ENCODE measurements at places on chromosomes 16 and 17.

DNA sequence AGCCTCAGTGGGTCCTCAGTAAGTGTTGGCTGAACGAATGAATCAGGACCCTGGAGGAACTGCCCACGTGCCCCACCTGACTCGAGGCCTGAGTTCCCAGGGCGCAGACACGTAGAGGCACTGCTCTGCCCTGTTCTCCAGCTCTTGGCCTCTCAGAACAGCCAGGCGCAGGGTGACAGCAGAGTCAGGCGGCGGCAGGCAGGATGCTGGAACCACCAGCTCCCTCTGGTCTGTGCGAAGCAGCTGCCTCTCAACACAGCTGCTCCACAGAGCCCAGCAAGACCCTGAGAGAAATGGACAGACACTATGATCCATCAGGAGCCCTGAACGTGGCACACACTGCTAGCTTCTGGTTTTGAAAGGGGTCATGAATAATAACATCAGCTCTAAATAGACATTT lies 53.1 kb upstream of the BCO1 start:
- no peak for DNase-seq

GRCh38 chr17:59401725-59402124 lies 70.3 kb downstream of the YPEL2 start:
- no peak for DNase-seq

DNA sequence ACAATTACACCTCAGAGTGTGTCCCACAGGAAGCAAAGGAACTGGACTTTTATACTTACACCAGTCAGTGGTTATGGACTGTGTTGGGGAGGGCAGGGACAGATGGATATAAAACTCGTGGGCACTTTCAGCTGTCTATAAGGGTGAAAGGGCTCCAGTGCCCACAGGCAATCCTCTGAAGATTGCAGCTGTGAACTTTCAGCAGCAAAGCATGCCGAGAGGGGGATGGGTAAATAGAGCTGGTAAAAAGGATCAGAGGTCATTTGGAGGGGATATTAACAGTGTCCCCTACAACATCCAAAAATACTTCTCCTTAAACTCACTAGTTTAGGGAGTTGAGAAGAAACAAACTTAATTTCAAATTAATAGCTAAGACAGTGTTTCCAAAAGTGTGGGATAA lies 13.3 kb upstream of the RFWD3 start:
- no peak for DNase-seq

- no peak for DNase-seq
These were observed 2.5 kb upstream of the LASP1 start for GRCh38 chr17:38867179-38867967.

- no peak for DNase-seq
These were observed 2.1 kb upstream of the CHMP6 start for GRCh38 chr17:80989586-80989913.

DNA sequence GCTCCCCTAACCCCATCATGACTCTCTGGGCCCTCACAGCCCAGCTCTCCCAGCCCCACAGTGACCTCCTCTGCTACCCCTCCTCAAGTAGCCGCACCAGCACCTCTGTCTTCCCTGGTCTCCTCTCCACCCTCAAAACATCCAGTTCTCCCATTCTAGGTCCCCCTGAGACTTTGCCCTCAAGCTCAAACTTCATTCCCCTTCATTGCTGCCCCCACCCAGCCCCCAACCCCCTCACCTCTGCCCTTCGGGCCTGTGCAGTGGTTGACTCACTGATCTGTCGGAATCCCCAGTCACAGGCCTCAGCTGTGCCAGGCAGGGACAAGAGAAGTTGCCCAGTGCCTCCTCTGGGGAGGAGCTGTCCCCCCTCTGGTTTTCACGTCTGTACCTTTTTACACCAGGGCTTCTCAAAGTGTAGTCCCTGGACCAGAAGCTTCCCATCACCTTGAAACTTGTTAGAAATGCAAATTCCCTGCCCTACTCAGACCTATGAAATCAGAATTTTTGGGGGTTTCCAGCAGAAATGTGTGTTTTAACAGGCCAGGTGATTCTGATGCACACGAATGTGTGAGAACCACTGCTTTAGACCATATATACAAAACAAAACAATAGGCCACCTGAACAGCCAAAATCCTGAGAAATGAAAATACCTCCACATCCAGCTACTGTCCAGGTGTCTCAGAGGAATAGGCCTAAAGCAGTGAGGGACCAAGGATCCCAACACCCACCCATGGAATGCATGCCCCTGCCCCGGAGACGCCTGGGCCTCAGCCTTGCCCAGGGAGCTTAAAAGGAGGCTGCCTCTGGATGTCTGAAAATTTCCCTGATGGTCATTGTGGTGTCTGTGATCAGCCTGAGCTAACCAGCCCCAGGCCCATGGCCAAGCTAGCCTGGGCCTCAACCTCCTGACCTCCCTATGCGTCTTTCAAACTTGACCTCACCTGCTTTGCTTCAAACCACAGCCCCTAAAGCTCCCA lies 853 bp upstream of the DOK4 start:
- DNase-seq, result no peak

- DNase-seq, result no peak
These were observed 57.5 kb downstream of the DNAH2 start for GRCh38 chr17:7775051-7775450.

DNA sequence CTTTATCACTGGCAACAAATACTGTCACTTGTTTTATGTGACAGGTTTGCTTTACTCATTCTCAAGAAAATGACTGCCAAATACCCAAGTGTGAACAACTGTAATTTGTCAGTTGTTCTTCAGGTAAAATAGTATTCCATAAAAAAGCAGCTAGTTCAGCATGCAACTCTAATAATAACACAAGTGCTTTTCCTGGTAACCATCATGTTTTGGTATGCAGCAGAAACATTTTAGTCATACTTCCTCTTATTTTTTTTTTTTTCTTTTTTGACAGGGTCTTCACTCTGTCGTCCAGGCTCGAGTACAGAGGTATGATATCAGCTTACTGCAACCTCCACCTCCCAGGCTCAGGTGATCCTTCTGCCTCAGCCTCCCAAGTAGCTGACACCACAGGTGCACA lies 4.6 kb downstream of the TERF2 start:
- no peak for DNase-seq

DNA sequence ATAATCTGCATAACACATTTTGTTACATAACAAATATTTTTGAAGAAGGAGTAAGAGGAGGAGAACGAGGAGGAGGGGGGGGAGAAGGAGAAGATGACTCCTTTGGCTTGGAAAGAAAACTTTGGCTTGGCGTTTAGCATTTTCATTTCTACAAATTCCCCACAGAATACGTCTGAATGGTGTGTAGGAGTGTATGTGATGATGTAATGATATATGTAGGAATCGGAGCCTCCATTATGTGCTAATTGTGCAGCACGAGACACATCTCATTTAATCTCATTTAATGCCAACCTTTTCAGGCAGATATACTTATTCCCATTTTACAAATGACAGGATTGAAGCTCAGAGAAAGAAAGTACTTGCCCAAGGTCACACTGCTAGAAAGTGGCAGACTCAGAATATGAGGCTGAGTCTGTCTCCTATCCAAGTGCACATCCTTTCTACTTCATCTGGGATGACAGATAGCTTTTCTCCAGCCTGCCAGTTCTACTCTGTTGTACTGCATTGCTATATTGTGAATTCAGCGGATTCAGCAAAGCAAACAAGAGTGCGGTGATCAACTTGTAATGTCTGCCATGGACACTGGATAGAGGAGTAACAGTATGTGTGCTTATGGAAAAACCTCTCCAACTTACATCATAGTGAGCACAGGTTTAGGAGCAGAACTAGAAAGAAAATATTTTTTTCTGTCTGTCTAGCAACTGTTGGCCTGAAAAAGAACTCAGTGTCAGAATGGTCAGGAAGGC lies 10.4 kb upstream of the SLC47A2 start:
- DNase-seq, result no peak

DNA sequence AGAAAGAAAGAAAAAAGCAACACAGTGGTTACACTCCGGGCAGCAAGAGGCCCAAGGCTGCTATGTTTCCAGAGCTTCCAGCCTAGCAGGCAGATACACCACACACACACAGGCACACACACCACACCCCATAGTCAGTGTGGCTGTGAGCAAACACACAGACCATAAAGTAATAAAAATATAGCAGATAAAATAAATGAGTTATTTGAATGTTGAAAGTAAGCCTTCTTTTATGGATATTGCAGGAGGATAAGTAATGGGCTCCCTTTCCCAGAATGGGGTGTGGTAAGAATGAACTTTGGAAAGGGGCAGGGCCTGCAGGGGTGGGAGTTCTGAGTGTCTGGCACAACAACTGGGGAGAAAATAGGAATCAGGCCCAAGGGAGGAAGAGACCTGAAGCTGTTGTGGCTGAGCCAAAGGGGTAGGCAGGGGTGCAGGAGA lies 4.8 kb upstream of the CDK5RAP3 start:
- DNase-seq, result no peak

GRCh38 chr17:364766-365165 lies 12.2 kb upstream of the RPH3AL start:
- DNase-seq, result no peak

DNA sequence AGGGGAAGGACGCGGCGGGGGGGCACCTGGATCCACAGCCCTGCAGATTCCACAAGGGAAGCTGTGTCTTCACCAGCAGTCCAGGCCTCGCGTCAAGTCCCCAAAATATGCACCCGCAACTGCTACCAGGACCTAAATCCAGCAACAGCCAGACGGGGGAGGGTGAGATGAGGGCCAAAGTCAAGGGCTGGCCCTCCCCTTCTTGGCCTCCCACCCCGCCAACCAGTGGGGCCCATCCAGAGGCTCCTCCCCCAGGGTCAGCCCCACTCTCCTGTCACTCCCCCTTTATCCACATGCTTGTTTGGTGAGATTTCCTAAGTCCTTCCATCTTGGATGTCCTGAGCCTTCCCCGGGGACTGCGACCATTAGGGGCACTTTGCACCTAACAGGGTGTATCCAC lies 138.7 kb downstream of the ENGASE start:
- no peak for DNase-seq

DNA sequence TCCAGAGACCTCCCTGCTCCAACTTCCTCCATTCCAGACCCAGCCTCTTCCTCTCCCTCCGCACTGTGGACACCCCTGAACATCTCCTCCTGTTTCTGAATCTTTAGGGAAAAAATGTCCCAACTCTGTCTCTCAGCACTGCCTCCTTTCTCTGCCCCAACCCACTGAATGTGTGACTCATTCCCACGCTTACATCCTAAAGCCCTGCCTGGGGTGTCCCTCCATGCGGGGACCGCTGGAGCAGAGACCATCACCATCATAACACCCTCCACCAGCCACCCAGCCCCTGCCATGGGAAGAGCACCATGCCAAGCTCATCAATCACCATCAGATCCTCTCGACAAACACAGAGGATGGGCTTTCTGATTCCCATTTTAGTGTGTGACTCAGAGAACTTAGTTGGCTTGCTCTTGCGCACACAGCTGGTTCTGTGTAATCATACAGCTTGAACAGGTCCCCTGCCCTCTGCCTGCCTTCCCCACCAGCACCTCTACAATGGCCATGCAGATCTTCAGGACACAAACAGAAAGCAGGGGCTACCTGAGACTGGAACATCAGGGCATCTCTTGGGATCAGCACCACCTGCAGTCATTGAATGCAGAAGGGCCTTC lies 10.7 kb downstream of the RPRML start:
- no peak for DNase-seq

DNA sequence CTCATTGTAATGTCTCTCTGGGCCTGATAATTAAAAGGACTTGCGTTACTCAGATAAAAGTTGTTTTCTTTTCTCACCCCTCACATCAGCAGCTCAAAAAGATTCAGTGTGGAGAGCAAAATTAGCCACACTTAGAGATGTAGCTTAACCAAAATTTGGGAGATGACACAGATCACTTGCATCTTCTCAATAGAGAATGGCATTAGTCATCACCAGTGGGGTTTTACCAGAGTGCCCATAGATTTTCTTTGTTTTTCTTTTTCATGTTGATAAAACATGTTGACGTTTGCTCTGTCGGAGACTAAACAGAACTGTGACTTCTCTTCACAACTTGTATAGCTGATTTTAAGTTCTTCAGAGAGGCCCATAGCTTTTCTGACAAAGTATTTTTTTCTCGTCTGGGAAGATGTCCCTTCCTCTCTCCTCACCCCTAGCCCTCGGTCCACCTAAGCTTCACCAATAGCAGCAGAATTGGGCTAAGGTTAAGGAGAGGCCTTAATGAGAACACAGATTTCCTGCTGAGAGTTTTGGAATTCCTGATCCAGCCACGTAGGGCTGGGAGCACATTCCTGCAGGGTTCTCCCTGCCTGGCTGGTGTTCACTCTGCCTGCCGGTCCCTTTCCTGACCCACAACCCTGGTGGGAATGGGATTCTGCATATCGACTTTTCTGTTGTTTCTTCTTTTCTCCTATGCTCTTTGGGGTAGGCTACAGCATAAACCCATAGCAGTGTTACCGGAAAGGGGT lies 92.6 kb downstream of the CACNG3 start:
- DNase-seq, result no peak

DNA sequence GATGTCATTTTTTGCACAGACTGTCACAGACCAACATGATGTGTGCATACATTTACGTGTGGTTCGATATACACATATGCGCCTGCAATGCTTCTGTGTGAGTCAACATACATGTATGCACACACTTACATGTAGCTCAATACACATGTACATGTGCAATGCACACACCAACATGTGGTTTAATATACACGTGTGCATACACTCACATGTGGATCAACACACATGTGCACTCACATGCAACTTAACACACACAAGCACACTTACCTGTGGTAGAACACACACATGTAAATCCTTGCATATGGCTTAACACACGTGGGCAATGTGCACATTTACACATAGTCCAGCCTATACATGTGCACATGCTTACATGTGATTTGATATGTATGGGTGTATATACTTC lies 97.5 kb downstream of the CYLD start:
- no peak for DNase-seq

- no peak for DNase-seq
These were observed 46.4 kb downstream of the LDHD start for GRCh38 chr16:75070012-75070841.

DNA sequence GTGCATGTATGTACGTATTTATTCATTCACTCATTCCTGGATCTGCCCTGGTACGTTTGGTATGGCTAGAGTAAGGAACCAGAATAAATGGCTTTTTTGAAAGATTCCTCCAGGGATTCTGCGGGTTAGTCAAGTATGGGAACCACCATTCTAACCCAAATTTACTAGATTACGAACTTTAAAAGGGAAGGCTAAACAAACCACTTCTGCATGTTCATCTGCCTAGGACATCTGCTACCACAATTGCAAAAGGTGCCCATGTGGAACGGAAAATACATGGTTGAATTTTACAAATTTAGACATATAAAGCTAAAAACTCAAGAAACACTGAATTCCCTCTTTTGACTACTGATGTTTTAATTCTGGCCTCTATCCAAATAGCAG lies 22.1 kb downstream of the CYTH1 start:
- no peak for DNase-seq

- DNase-seq, result no peak
These were observed 47.6 kb upstream of the LYRM9 start for GRCh38 chr17:27940503-27941428.

- no peak for DNase-seq
These were observed 207.2 kb downstream of the C16orf78 start for GRCh38 chr16:49580751-49581303.

Data from cortex of kidney (tissue), 1 donor.